ENCODE measurements at places on chromosomes 16 and 17. TPM values are rescaled to one million over a fixed set of nuclear protein-coding genes. Genes with fewer than 3 reads are reported as not detected.

Gene RPA1
- total RNA-seq, result 234 TPM

Gene TBX2
- total RNA-seq, result not detected

Gene HNF1B
- total RNA-seq, result 1.0 TPM

Gene DOC2A
- not detected for total RNA-seq

Gene ACSM2A
- total RNA-seq, result not detected

Gene NOXO1
- 0.25 TPM for total RNA-seq

Gene B4GALNT2
- not detected for total RNA-seq

Gene NTN1
- 0.07 TPM for total RNA-seq

Gene SDR42E2
- total RNA-seq, result not detected

Gene SGCA
- not detected for total RNA-seq

Gene GINS3
- total RNA-seq, result 18.5 TPM

Gene TEX14
- 0.23 TPM for total RNA-seq

Gene GPR142
- total RNA-seq, result not detected

Gene CD79B
- 41.0 TPM for total RNA-seq

Gene VPS9D1
- 13.0 TPM for total RNA-seq

Gene PIMREG
- total RNA-seq, result 24.9 TPM

Gene C16orf96
- total RNA-seq, result 0.16 TPM

Gene CTRB1
- total RNA-seq, result not detected

Gene MRPS7
- 72.0 TPM for total RNA-seq

Gene KRTAP9-2
- not detected for total RNA-seq

Gene IRX6
- not detected for total RNA-seq

Gene OR1A1
- 0.07 TPM for total RNA-seq

Gene ATP1B2
- total RNA-seq, result 0.16 TPM

All from T-helper 2 cell treated with Interferon-gamma antibody and Interleukin-4, amounts not matched to agents 100 ng/mL and 5 ng/mL, for 36 hours (primary cell).